D341Med (cell line): ENCODE measurements at places on chromosomes 1 and 21.

- DNase-seq, result no peak
Measured at GRCh38 chr1:169918927-169919326, 25.2 kb upstream of the SCYL3 start.

DNA sequence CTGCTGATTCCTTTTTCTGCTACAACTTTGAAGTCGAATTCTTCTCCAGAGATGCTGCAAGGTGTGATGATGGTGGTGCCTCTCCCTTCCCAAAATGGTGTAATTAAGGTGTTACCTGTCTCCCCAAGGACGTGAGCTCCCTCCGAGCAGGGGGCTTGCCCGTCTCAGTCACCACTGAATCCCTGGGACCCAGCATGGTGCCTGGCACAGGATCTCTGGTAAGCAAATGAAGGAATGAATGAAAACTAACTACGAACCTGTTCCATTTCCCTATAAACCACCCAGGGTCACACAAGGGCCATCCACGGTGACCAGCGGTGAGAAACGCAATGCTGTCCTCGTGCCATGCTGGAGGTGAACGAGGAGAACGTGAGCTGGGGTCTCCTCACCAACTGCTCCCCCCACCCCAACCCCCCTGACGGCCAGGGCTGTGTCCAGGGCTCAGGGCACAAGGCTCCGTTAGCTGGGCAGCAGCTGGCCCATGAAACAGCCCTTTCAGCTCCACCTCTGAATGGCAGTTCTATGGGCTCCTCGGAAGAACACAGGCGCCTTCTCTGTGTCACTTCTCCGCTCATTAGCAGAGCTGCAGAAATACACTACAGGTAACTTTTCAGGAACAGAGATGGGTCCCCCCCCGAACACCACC is 2.2 kb upstream of the MATN1 start:
- no peak for DNase-seq

DNA sequence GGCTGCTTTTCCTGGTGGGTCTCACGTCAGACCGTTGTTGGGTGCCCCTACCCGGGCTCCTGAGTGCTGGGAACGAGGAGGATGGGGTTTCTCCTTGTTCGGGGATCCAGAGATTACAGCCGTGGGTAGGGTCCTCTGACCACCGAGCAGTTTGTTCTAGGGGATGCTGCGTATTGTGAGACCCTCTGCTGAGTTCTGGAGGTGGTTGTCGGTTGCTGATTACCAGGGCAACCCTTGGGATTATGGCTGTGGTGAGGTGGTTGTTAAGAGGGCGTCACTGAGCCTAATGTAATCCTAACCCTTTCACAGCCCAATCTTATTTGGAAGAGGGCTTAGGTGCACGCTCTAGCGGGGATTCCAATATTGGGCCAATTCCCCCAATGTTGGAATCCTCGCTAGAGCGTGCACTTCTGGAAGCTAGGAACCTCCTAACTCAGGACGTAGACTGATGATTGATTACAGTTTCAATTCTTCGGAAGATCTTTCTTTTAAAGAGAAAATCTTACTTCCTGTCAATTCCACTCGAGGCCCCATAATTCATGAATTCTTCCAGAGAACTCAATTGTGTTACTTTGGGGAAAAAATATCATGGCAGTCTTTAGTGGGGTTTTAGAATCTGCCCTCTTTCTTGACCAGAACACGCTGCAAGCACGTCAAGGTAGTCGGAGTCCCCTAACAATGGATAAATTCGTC is 483 bp downstream of the TCEANC2 start:
- DNase-seq, result peak; percentile 55

- DNase-seq, result no peak
Measured at GRCh38 chr21:33396436-33396835, 6.8 kb upstream of the IFNGR2 start.

DNA sequence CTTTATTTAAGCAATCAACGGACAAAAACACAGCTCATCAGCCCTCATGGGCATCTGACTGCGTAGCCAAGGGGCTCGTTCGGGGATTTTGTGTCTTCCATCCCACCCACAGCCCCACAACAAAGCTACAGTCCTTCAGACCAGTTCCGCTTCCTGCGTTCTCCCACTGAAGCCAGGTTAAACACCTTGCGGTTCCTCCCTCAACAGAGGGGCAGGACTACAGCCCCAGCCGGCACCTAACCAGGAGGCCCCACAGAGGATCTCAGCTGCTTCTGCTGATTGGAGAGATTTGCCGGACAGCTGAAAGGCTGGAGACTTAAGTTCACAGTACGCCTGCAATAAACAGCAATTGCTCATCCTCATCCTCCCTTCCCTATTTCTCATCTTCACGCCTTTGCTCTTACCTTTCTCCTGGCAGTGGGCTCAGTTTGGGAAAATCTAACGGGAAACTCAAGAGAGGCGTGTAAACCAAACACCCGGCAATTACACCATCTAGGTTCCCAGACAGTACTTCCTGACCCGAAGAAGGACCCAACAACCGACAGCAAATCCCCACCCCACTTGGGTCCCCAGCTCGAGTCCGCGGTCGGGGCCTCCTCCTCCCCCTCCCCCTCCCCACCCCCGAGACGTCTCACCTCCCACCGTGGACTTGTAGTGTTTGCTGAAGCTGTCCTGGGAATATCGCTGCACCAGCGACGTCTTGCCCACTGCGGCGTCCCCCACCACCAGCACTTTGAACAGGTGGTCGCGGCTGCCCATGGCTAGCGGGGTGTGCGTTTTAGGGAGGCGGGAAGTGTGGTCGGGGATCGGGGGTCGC is 876 bp downstream of the RAB29 start:
- peak; percentile 58 for DNase-seq

GRCh38 chr1:109539676-109540075 is at the start of gene GPR61:
Gene GPR61, plus strand, starts transcription at chr1:109539872. Its CDS starts 3,151 bp downstream, at chr1:109543023.
- DNase-seq, result no peak

DNA sequence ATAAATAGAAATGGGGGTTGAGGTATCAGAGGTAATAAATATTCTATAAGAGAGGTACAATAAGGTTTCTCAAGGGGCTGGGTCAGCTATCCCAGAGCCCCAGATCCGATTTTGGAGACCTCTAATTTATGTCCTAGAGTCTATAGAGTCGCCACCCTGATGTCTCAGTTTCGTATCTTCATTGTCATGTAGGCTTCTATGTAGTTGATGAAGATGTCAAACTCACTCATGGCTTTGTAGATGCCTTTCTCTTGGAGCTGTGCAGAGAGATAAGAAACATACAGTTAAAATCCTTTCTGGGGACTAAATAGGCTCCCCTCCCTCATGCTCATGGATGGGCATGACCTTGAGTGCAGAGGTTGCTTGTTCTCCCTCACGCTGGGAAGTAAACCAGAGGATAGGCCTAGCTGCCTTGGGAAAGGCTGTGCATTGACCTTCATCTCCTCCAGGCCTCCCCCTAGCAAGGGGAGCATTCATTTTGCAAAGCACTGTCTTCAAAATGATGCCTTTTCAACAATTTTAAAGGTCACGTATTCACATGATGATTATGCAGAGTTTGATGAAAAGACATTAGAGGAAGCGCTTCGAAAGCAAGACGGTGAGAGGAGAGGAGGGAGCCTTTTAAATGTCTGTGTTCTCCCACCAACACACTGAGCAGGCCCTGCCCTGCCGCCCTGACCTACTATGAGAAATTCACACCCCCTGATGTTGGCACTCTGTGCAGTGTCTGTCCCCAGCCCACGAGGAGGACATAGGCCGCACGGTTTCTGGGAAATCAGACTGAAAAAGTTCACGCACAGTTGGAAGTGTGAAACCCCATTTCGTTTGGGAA is 1.9 kb upstream of the IL19 start:
- DNase-seq, result no peak

DNA sequence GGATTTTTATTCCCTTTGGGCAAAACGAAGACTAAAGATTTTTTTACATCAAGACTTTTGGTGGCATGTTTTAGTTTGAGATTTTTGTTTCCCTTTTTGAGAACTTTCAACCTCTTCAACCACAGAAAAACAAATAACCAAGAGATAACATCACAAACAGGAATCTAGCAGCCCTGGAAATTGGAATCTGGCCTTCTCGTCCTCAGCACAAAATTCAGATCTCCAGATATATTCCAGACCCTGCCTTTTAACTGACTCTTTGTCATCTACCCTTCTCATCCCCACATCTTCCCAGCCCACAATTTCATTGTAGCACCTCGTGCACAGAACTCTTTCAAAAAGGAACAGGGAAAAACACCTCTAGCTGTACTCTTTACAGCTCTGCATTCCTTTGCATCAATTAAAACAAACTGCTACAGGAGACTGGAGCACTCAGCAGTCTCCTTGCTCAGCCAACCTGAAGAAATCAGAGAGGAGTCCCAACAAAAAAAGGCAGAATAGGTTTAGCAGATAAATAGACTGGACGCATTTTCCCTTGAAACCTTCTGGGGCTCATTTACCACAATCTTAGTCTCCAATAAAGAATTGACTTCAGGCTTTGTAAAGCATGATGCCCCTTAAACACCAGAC is 251.0 kb downstream of the TTLL7 start:
- DNase-seq, result no peak

GRCh38 chr1:200372095-200372884 is 37.5 kb downstream of the ZNF281 start:
- DNase-seq, result no peak

- DNase-seq, result no peak
Measured at GRCh38 chr1:209854196-209854595, 26.4 kb downstream of the UTP25 start.

DNA sequence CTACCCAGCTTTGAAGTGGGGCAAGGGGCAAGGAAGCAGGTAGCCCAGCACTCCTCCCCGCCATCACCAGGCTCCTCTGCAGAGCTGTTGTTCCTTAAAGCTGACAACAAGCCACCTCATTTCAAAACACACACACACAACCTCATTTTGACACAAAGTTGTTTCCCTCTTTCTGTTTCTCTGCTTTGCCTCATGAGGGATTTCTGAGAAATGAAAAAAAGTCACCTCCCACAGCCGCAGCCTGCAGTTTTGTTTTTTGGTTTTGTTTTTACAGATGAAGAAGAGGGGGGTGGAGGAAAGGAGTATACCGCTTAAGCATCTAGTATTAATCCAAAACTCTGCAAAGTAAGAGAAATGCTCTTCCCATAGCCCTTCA is 12.1 kb downstream of the MCL1 start:
- no peak for DNase-seq

DNA sequence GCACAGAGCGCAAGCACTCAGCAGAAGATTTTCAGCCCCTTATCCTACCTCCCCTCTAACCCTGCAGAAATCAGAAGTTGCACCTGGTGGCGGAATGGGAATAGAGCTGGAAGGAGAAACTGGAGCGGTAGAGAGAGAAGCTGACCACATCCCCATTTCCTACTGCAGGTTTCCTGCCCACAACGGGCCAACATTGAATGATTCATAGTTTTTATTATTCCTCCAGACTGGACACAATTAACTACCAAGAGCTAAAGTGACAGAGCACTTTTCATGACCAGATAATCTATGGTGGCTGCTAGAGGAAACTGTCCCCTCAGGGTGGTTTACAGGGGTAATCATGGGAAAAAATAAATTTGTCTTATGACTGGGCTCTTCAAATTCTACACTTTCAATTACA is 21.3 kb upstream of the LRRC8D start:
- DNase-seq, result no peak

GRCh38 chr1:46718340-46718726 is 581 bp downstream of the EFCAB14 start:
- DNase-seq, result no peak

DNA sequence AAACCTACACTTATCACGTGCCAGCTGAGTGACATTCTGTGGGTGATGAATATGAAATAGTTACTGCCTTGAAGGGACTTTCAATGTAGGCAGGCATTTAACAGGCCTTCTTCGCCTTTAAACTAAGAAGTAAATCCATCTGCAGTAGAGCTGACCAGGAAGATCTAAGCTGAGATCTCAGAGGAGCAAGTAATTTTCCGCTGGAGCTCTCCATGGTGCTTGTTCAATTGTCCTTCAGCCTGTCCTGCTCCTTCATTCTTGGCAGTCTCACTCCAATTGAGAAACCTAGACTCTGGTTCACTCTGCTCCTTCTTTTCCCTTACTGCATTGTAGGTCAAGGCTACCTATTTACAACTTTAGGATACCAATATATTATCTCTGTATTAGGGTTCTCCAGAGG is 183.5 kb downstream of the HMCN1 start:
- no peak for DNase-seq

- DNase-seq, result no peak
Measured at GRCh38 chr1:209505044-209505443, 78.5 kb upstream of the CAMK1G start.

- DNase-seq, result no peak
Measured at GRCh38 chr1:44609768-44610526, 64.3 kb downstream of the TMEM53 start.

- no peak for DNase-seq
Measured at GRCh38 chr1:47578721-47579419, 141.0 kb downstream of the FOXD2 start.
